ENCODE measurements at places on chromosomes 12 and 14. TPM values are rescaled to one million over a fixed set of nuclear protein-coding genes. Genes with fewer than 3 reads are reported as not detected.
A peak's percentile ranks its signal among the peaks of the same experiment; 100 is the strongest.

The LRRK2 gene
- polyA plus RNA-seq = 5.2 TPM

GRCh38 chr12:9869307-9870161, at the start of gene CLEC2B:
CLEC2B (minus strand) TSS chr12:9869354.
- no peak for DNase-seq

DNA sequence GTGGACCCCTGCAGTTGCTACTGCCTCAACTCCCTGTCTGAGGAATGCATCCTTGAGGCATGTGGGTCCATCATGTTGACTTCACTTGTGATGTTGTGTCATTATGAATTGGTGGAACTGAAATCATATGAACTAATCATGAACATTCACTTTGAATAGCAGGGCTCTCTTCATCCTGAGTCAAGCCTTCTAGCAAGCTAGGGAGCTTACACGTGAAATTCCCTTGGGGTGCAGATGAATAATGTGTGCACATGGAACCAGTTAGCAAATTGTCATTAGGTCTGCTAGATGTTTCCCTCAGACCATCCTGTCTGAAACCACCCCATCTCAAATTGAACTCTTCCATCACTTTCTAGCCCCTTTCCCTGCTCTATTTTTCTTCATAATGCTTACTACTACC, 3.6 kb downstream of the COQ6 start:
- no peak for DNase-seq

DNA sequence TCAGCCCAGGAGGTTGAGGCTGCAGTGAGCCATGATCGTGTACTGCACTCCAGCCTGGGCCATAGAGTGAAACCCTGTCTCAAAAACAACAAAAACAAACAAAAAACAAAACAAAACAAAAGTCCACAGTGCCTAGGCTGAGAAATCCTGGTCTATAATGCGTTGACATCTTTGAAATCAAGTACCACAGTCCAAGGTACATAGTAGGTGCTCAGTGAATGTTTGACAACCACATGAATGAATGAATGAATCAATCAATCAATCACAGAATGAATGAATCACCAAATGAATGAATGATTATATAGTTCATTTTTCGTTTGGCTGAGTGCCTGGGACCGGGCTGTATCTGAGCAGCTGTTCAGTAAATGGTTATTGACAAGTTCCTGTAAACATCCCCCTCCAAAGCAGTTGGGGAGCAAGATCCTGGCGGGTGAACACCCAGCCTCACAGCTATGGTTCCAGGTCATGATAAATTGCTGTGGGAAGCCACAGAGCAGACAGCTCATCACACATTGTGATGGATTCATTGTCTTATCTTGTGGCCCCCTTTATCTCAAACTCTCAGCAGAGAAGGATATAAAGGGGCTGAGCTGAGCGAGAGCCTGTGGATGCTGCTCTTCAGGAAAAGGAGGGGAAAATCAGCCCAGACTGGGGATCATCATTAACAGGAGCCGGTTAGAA, 30.4 kb upstream of the IFT81 start:
- DNase-seq = no peak

DNA sequence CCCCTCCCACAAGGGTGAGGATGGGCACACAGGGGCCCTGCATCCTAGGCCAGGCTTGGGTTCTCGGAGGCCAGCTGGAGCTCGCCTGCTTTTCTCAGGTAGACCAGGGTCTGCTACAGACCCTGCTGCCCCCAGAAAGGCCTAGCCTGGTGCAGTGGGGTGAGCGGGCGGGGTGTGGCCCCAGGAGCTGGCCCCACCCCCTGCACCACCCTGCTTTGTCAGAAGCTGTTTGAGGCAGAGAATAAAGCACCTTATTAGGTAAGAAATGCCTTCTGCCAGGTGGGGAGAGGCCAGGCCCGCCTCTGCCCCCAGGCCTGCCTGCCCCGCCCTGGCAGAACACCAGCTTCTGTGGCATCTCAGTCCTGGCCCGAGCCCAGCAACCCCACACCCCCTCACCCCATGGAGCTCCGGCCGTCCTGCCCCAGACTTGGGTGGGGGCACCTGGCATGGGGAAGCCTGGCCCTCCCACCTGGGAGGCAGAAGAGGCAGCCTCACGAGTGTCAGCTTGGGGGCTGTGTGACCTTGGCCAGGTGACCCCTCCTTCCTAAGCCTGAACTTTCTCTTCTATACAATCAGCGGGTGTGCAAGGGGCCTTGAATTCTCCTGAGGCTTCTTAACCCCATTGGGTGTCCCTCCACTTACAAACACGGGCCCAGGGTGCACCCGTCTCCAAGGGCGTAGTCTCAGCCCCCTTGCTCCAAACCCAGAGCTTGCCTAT, 43.2 kb downstream of the KRT80 start:
- peak; percentile 99 for DNase-seq
